NCI-H526 treated with DMSO at 0.1 percent for 48 hours (cell line): ENCODE measurements at places on chromosomes 2 and 18.
A peak's percentile ranks its signal among the peaks of the same experiment; 100 is the strongest.

DNA sequence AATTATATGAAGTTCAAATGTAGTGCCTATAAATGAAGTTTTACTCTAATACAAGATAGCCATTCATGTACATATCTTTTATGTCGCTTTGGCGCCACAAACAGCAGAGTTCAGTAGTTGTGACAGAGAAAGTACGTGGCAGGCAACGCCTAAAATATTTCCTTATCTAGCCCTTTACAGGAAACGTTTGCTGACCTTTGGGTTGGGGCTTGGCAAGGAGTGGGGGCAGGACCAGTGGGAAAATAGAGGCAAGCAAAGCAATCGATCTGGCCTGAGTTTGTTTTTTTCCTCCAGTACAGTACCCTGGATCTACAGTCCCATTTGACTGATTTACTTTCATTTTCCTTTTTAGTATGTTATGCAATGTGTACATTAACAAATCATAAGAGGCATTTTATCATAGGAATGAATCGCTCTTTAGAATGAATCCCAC lies 13.1 kb downstream of the CCDC68 start:
- DNase-seq, result peak; percentile 46

DNA sequence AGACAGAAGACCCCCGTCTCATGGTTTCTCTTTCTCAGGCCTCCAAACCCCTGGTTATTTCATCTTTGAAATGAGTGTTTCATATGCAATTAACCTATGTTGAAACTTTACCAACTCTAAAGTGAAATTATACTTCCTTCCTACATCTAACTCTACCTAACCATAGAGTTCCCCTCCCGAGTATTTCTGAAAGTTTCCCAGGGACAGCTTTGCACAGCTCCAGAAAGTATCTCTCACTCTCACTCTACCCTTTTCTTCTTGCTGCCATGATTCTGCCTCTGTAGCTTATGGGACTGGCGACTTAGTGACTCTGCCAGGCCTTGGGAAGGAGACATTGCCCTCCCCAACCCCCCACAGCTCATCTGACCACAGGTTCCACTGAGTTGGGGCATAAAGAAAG lies 107.9 kb downstream of the B3GNT2 start:
- no peak for DNase-seq

DNA sequence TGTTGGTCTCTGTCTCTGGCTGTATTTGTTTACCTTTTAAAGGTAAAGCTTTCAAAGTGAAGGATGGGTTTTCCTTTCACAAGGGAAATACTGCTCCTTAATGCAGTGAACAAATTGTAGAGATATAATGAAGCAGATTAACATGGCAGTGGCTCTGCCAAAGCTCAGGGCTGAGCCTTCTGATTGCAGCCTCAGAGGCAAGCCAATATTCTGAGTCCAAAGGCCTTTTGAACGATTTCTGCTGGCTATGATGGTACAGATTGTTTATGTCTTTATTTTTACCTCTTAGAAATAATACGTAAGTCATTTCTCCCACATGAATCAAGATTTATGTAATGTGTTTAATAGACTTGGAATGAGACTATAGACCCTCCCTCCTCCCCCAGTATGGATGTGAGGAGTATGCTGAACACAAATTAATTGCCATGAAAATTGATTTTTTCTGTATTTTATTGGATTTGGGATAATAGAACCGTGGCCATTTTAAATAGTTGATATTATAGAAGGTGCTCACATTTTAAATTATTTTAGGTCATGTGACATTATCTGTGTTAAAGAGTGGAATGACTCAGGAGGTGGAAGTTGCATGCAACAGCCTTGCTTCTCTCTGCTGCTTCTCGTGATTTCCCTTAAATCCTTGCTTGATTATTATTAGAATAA lies 772 bp downstream of the SCN2A start:
- DNase-seq, result no peak

- no peak for DNase-seq
Observed at GRCh38 chr2:41598161-41598894, 449.5 kb upstream of the PKDCC start.

DNA sequence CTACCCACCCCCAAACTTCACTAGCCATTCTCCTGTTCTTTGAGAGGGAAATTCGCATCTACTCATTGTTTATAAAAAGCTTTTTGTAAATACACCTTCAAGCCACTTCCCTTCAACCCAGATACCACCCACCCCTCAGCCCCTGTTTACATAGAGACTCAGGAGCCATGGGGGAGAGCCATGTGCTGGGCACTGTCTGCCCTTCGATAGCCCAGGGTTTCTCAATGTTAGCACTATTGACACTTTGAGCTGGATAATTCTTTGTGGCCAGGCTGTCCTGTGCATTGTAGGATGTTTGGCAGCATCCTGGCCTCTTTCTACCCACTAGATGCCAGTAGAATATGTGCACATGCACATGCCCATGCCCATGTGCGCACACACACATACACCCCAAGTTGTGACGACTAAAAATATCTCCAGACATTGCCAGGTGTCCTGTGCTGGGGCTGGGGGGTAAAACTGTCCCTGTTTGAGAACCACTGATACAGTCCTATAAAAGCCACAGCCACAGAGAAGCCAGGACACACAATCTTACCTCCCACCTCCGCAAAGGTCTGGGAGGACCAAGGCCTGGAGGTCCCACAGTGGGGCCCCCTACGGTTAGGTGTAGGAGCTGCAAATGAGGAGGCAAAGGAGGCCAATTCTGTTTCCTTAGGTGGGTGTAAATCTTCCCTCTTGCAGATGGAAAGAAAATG lies 44.5 kb upstream of the ASPRV1 start:
- DNase-seq, result no peak

- no peak for DNase-seq
Observed at GRCh38 chr2:62188416-62188815, 7.5 kb upstream of the B3GNT2 start.

- no peak for DNase-seq
Observed at GRCh38 chr2:187302116-187302515, 145.9 kb downstream of the CALCRL start.

- no peak for DNase-seq
Observed at GRCh38 chr2:99772591-99773331, 282.9 kb upstream of the REV1 start.

DNA sequence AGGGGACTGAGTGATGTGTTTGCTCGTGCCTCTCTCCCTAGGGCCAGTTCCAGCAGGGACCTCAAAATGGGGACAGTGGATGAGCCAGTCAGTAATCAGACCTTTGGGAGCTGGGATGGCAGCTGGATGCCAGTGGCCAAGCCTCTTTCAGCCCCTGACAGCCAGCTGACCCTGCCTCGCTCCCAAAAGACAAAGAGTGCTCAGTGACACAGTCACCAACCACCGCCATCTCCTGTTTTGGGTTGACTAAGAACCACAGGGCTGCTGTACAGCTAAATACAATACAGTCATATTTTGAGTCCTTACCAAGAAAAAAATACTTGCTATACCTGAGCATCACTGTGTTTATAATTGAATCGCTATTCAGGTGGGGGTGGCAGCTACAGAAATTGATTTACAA lies 75.7 kb downstream of the POU3F3 start:
- DNase-seq, result no peak

GRCh38 chr18:27014841-27015240 lies 149.3 kb upstream of the AQP4 start:
- DNase-seq, result no peak

DNA sequence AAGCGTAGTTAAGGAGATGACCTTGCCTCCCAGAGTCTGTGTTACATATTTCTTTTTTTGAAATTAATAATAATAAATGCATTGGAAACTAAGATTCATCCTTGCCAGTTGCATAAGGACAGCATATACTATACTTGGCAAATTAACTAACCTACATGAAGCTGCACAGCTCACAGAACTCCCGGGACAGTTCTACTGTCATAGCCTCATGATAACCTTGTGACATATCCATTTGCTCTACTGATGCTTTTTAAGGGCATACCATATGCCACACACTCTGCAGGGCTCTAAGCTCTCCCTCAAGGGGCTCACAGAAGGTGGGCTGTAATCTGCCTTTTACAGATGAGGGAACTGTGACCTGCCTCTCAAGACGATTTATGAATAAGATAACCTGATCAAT lies 3.8 kb downstream of the ITGB1BP1 start:
- DNase-seq, result no peak
